ENCODE measurements at places on chromosomes 7 and 10.
A peak's percentile ranks its signal among the peaks of the same experiment; 100 is the strongest.

- no peak for DNase-seq
Observed at GRCh38 chr7:50821457-50822008, 38.8 kb upstream of the GRB10 start.

GRCh38 chr7:20217193-20217948 is at the start of gene MACC1:
Gene MACC1 (minus strand): TSS chr7:20217384. CDS start chr7:20161862, 55,522 bp downstream.
- no peak for DNase-seq

- no peak for DNase-seq
Observed at GRCh38 chr7:1619152-1620079, 49.6 kb upstream of the PSMG3 start.

- peak; percentile 89 for DNase-seq
Observed at GRCh38 chr10:119315128-119316001, 108.0 kb downstream of the GRK5 start.

DNA sequence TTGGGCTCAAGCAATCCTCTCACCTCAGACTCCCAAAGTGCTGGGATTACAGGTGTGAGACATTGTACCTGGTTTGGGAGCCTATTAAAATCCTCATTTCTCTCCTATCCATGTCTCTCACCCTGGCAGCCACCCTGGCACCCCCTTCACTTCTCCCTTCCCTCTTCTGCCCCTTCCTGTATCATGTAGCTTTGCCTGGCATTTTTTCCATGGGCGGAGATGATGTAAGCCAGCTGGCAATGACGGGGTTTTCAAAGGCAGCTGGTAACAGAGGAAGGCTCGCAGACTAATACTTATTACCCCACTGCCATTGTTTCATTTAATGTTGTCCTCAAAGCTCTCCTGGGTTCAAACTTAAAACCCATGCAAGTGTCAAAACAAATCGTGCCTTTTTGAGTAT is 61.9 kb downstream of the RGS10 start:
- peak; percentile 13 for DNase-seq

- DNase-seq, result peak; percentile 70
Observed at GRCh38 chr7:130141161-130141883, 63.9 kb downstream of the TMEM209 start.

DNA sequence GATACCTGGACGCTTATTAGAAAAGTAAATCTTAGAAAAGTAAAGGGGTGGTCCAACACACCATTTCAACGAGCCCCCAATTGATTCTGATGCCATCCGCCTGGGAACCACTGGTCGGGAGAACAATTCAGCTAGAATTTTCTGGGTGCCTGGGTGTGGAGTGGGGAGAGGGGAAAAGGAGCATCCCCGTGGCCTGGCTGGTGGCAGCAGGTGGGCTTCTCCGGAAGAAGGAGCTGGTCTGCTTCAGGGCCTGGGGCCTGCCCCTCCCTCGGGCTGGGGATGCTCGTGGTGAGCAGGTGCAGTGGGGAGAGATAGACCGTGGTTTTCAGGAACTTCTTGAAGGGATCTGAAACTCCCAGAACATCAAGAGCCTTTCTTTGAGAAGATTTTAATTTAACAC is 39.9 kb upstream of the DUSP5 start:
- no peak for DNase-seq

DNA sequence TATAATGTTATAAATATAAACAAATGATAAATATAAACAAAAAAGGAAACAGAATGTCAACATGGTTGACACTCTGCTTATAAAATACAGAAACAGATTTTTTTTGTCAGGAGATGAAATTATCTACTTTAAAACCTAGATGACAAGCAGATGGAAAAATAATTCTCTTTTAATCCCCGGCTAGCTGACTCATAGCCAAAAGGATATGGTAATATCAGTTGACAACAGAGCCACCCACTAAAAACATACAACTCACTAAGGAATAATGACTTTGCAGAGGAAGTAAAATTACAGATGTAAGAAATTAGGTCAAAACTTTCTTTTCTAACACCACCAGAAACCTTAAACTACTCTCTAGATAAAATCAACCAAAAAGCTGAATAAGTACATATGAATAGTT is 131.1 kb upstream of the ABCB5 start:
- no peak for DNase-seq

GRCh38 chr7:3078514-3078913 is 34.8 kb upstream of the CARD11 start:
- no peak for DNase-seq

GRCh38 chr10:130167193-130167592 is 31.0 kb downstream of the GLRX3 start:
- DNase-seq, result no peak

DNA sequence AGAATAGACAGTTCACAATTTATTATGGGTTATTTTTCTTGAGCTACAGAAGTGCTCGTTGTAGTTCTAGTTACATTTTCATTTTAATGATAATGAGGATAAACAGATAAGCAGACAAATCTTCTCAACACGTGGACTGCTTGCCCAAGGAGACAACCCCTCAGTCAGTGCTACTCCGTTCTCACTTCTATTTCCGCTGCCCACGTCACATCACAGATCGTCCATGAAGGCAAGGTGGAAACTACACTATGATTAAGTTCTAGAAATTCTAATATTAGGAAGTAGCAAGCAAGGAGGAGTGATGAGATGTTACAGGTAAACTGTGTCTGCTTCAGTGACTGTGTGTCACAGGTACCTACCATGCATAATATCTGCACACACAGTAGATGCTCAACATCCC is 210.5 kb downstream of the CHCHD3 start:
- no peak for DNase-seq

GRCh38 chr7:16021851-16022250 is 335.4 kb upstream of the MEOX2 start:
- no peak for DNase-seq

GRCh38 chr7:91280604-91281003 is 16.4 kb downstream of the FZD1 start:
- DNase-seq, result peak; percentile 28

DNA sequence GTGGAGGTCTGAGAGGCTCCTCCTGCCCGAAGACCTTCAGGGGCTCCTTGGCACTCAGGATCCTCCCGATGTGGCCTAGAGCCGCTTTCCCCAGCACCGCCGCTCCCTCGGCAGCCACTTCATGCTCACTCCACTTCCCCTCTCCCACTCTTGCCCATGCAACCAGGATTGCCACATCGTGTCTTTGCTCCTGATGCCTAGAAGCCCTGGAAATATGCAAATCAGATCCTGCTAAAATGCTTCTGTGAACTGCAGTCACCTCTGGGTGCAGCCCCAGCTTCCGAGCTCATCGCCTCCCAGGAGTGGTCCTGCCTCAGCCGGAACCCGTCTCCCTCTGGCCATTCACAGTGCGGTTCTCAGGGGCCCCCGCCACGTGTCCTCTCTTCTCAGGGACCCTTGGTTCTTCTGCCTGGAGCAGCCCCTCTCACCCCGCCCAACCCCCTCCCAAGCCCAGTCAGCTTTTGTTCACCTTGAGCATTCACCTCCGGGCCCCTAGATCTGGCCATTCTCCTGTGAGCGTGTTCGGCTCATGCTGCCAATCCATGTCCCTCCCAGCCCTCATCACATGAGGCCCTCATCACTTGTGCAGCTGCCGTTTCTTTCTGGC is 175.5 kb downstream of the ADARB2 start:
- no peak for DNase-seq

DNA sequence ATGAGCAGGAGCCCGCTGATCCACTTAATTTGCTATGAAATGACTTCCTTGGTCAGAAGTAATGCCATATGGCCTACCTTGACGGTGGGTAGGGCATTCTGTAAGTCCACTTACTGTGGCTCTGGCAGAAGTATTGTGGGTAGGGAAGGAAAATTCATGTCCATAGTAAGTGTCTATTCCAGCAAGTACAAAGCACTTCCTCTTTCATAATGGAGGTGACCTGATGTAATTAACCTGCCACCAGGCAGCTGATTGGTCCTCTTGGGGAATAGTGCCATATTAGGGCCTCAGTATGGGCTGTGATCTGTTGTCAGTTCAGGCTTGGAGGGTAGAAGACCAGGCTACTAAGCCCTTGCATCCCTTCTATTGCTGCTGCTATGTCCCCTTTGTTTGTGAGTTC is 103.9 kb downstream of the SLC37A3 start:
- DNase-seq, result no peak

GRCh38 chr10:70970830-70971229 is 82.5 kb upstream of the PCBD1 start:
- DNase-seq, result peak; percentile 70

GRCh38 chr7:121081327-121081936 is 92.9 kb downstream of the CPED1 start:
- peak; percentile 91 for DNase-seq

DNA sequence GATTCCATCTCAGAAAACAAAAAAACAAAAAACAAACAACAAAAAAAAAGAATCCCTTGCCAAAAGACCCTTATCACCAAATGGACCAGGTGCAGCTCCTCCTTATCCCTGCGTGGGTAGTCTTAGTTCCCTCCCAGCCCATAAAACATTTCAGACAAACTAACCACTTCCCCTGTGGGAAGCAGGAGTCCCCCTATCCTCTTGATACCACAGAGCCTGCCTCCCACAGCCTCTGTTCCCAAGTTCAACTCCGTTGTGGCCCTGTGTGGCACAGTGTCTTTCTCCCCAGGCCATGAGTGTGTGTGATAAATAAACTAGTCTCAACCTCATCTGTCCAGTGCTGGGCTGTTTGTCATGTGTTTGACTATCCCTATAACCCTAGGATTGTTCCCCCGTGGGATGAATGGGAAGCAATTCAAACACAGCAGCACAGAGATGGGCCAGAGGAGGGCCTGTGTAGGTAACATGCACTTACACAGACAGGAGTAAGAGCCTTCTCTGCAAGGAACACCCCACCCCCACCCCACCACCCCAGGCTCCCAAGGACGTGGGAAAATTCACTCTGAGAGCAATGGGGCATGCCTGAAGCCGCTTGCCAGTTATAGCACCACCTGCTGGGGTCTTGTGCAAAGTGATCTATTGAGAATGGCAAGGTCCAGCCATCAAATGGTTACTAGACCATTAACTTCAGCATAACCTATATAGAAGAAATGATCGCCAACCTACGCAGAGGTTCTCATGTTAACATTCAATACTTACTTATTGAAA is 147.1 kb upstream of the GHITM start:
- no peak for DNase-seq

- DNase-seq, result no peak
Observed at GRCh38 chr10:30587522-30588031, 42.0 kb downstream of the LYZL2 start.

GRCh38 chr10:21832821-21833130 is 170.8 kb downstream of the DNAJC1 start:
- DNase-seq, result peak; percentile 51
